IMR-90 (cell line): ENCODE measurements at places on chromosomes 12 and 14. TPM values are rescaled to one million over a fixed set of nuclear protein-coding genes. Genes with fewer than 3 reads are reported as not detected.

- no peak for DNase-seq
- no peaks in the 10 kb centered on the region for H3K4me1 ChIP-seq
- no peaks in the 10 kb centered on the region for H3K36me3 ChIP-seq
- no peak overlapping the region for H3K4me3 ChIP-seq
- H3K27ac ChIP-seq = no peak overlapping the region
Measured at GRCh38 chr12:44689587-44689986, 186.5 kb downstream of the NELL2 start.

DNA sequence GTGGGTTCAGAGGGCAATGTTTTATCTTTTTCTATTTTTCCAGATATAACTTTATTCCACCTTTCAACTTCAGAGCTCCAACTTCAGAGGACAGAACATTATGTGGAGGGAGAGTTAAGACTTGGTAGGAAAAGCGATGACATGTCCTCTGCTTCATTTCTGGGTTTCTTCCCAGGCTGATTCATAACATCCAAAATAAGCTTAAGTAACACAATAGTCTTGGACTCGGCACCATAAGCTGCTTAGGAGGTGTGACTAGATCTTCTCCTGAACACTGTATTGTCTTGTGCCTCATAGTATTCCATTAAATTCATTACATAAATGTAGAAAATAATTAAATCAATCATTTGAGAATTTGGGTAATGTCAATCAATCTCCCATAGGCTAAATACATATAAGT is 95.5 kb upstream of the PDE3A start:
- peaks cover 2% of the 10 kb centered on the region; the same call in 1 of the 2 replicates for H3K4me1 ChIP-seq
- no peak overlapping the region for H3K27ac ChIP-seq
- H3K36me3 ChIP-seq = no peaks in the 10 kb centered on the region
- DNase-seq = no peak
- H3K27me3 ChIP-seq = no peaks in the 10 kb centered on the region

- peak; percentile 74 for DNase-seq
- H3K27ac ChIP-seq = peak overlapping the region; percentile 93
- peaks cover 29% of the 10 kb centered on the region for H3K4me1 ChIP-seq
Measured at GRCh38 chr12:75725521-75726111, 214.2 kb upstream of the KRR1 start.

The NAV3 gene
- 98.3 and 106 TPM in 2 replicates for total RNA-seq

The DTX3 gene
- total RNA-seq = 2.8 and 2.9 TPM in 2 replicates

The EMP1 gene
- total RNA-seq = 137 and 570 TPM in 2 replicates
